ENCODE measurements at places on chromosomes 7 and 10.

- no peak for DNase-seq
These were observed 28.0 kb upstream of the CTTNBP2 start for GRCh38 chr7:117901089-117901797.

- DNase-seq = peak; percentile 81
These were observed 754 bp downstream of the SLC25A13 start for GRCh38 chr7:96321031-96321657.

DNA sequence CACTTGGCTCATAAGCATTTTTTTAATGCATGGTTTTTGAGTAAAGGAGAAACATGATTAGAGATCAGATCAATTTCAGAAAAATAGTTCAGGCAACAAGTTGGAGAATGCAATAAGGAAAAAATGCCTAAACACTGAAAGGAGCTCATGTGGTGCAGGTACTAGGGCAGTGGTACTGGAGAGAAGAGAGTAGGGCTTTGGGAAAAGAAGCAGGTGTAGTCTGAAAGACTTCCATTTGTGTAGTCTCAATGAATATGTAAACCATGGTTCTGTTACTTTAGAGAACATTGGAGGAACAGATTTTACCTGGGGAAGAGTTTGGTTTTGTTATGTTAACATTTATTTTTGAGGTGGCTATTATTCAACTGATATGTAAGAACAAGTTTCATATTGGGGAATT, 5.5 kb downstream of the GTPBP10 start:
- no peak for DNase-seq

DNA sequence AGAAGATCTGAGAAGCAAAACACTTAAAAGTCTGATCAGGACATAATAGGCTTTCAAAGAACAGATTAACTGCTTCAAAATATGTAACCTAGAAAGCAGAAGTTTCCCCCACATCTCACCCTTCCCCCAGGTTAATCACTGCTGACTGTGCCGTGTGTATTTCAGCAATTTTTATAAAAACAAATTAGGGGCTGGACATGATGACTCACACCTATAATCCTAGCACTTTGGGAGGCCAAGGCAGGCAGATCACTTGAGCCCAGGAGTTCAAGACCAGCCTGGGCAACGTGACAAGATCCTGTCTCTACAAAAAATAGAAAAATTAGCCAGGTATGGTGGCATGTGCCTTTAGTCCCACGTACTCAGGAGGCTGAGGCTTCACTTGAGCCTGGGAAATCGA, 67.6 kb upstream of the GATA3 start:
- peak; percentile 19 for DNase-seq

DNA sequence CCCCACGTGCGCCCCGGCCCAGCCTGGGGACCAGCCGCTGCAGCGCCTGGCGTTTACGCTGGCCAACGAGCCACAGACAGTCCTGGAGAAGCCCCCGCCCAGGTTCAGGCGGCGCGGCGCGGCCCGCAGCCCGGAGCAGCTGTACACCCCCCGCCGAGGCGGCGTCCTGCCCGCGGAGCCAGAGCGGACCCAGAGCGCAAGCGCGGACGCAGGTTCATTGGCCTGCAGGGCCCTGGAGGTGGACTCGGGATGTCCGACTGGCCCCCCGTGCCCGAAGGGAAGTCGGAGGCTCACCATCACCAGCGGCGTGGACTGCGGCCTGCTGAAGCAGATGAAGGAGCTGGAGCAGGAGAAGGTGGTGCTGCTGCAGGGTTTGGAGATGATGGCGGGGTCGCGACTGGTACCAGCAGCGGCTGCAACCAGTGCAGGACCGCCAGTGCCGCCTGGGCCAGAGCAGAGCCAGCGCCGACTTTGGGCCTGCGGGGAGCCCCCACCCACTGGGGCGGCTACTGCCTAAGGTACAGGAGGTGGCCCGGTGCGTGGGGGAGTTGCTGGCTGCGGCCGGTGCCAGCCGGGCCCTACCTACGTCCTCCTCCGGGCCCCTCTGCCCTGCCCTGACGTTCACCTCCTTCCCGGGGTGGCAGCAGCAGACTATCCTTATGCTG, 72.0 kb upstream of the KCTD7 start:
- DNase-seq = no peak

GRCh38 chr10:28632584-28632945, 44.8 kb upstream of the BAMBI start:
- DNase-seq = no peak

DNA sequence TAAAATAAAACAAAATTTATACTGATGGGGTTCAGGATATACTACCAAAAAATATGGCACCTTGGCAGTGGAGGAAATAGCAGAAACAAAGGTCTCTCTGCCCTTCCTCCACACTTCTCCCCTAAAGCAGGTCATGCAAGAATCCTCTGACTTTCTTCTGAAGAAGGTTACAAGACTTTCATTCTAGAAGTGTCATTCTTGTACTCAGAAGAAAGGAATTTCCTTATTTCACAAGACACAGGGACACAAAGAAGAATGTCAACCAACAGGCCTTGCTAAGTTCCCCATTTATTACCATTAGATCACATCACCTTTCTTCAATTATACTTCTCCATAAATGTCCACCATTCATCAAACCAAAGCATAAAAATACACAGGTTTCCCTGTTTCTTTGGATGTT, 470.2 kb downstream of the PAXIP1 start:
- no peak for DNase-seq

GRCh38 chr10:86044029-86044428, 322.6 kb downstream of the GRID1 start:
- DNase-seq = no peak

- peak; percentile 17 for DNase-seq
These were observed 136.4 kb upstream of the FGFR2 start for GRCh38 chr10:121734589-121735045.

DNA sequence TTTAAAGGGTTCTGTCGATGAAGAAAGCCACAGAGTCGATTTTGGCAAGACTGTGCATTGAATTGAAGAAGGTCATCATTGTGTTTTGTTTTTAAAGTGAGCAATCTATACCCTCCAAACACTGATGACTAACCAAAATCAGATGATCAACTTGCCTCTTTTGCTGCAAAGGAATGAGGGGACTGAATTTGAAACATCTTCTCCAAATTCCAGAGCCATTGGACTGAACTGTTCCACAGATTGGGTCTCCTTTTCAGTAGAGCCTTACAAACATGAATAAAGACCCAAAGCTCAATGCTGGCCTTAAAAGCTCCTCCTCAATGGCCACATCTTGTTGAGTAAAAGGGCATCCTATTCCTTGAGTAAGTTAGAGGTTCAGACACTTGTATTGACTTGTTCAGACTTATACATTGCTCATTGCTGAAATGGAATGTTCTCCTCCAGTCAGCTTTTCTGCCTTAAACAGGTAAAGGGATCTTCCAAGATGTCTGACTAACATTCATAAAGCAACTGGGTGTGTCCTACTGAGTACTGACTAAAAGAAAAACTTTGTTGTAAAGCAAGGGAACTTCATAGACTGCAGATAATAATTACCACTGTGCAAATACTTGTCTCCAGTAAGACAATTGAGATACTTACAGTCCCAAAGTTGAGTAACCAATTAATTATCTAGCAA, 630.6 kb downstream of the KCNMA1 start:
- DNase-seq = peak; percentile 8

DNA sequence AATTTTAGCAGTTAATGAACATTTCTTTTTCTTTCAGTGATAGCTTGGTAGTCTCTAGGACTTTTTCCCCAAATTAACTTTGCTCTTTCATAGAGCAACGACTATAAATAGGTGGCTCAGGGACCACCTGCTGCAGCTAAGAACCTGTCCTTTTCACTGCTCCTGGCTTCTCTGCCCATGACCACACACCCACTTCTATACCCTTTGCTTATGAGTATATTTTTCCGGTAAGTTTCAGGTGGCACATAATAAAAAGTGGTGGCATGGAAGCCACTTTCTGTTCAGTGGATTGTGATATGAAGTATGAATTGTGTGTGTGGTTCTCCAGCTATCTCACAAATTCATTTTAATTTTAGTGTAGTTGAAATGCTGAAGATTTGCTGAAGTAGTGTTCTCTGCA, 1.2 kb downstream of the ING3 start:
- no peak for DNase-seq

DNA sequence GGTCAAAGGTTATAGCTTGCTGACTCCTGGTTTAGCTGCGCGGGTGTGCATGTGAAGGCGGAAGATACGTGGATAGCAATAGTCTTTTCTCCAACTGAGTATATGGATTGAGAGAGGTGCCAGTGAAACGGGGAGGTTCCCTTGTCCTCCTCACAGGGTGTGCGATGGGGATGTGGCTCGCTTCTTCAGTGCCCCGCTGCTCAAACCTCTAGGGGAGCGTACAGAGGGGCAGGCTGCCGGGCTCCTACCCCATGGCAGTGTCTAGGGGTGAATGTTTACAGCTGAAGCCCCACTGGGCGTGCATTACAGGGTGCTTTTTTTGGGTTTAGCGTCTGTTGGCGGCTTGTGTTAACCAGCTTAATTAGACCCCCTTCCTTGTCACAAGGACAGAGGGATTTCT, 438.5 kb downstream of the CCSER2 start:
- DNase-seq = no peak

DNA sequence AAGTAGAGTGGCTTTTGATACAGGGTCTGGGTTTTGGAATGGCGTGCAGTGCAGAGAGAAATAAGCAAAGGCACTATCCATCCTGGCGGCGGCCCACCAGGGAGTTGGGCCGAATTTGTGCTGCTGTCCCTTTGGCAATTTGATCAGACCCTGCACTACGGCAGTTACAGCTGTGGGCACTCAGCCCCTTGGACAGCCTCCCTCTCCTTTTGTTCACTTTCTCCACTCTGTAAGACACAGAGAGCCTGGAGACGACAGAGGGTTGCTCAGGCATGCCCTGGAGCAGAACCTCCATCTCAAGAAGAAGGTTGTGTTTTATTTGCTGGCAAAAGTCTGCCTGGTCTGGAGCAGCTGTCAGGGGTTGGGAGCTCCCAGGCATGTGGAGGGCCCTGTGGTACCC, 55.8 kb downstream of the LHPP start:
- no peak for DNase-seq

GRCh38 chr10:90447831-90448230, 410.0 kb downstream of the HTR7 start:
- DNase-seq = no peak

GRCh38 chr7:111357691-111358090, 204.6 kb downstream of the IMMP2L start:
- peak; percentile 32 for DNase-seq

GRCh38 chr7:38699471-38699870, 68.3 kb upstream of the AMPH start:
- peak; percentile 35 for DNase-seq

DNA sequence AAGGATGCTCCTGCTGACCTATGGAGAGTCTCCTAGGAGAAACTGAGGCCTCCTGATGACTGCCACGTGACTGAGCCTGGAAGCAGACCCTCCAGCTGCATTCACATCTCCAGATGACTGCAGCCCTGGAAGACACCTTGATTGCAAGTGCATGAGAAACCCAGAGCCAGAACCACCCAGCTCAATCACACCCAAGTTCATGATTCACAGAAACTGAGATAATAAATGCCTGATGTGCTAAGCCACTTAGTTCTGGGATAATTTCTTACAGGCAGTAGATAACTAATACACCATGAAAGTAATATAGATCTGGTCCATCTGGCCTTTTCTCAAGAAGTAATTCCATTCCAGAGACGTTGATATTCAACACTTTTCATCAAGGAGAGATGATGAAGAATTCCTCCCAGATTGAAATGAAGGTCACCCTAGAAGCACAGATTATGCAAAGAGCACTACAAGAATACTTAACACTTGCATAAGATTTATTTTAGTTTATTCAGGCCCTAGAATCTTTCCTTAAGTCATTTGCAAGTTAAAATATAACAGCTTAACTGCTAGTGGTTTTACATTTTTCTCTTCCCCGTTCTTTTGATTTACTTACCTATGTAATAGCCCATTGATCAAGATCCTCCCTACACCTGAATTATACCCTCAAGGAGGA, 208.2 kb upstream of the INHBA start:
- DNase-seq = peak; percentile 56

Data from fibroblast of lung (primary cell).